RKO (cell line): ENCODE measurements at places on chromosomes 7 and 10.

DNA sequence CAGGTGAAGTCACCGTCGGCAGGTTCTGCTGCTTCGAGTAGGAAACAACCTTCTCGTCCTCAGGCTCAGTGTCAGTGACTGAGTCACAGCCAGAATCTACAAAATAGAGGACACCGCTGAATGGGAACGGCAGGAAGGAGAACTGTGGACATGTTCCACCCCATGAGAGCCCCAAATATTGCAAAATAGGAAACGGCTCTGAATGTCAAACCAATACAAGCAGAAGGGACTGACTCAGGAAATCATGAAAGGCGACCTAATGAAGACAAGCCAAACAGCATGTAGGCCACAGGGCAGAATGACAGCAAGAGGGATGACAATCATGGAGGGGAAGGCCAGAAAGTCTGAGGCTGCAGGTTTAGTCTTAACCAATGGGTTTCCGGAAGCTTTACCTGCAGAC, 63.5 kb downstream of the PIK3AP1 start:
- no peak for DNase-seq

GRCh38 chr10:79127151-79127961, 58.6 kb downstream of the ZMIZ1 start:
- no peak for DNase-seq

GRCh38 chr7:5207131-5207530, 17.1 kb downstream of the WIPI2 start:
- DNase-seq, result no peak

DNA sequence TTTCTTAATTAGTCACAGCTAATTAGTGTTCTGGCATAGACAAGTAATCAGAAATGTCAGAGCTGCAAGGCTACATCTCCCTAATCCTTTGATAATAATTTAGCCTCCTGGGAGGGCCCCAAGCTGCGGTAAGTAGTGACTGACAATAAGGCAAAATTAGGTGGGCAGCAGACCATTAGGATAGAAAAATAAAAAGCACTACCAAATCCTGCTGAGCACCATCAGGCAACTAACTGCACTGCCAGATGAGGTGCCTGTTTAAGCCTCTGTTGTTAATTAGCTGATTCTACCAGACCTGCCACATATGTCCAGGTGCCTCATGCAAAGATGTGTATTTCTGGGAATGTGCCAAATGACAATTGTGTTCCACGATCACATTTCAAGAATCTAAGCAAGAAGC, 32.5 kb upstream of the FEZF1 start:
- no peak for DNase-seq

- no peak for DNase-seq
These were observed 291.2 kb downstream of the POM121L12 start for GRCh38 chr7:53326634-53327033.

GRCh38 chr7:98075801-98076200, 30.9 kb upstream of the LMTK2 start:
- DNase-seq, result no peak

- DNase-seq, result no peak
These were observed 48.9 kb downstream of the ZNF277 start for GRCh38 chr7:112255388-112255720.

DNA sequence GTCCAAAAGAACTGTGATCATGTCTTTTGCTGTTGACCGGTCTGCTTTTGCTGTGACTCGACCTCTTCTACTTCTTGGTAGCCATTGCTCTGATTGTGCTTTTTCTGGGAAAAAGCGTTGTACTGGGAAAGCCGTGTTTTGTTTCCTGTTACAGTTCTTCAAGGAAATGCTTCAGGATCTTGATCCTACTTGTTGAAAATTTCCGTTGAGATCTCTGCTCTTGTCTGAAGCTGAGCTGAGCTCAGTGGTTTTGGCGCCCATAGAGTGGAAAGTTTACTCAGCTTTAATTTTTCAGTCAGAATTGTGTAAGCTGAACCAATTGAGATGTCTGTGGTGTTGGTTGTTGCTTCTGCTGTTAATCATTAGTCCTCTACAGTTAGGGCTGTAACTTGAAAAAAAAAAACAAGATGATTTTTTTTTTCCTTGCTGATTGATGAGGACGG, 302.2 kb downstream of the CCDC3 start:
- DNase-seq, result no peak

- no peak for DNase-seq
These were observed 19.4 kb downstream of the PON3 start for GRCh38 chr7:95376632-95377400.

DNA sequence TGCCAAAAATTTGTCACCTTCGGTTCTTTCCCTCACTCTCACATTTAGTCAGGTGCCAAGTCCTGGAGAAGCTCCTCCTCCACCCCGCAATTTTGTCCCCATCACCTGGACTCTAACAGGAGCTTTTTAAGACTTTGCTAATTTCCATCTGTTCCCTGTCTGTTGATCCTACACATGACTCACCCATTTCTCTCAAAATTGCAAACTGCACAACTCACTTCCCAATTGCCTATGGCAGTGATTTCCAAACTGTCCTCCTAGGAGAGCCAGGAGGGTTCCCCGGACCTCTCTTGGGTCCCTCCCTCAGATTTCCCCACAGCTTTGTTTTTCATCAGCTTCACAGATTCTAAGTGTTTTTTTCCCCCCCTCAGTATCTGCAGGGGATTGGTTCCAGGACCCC, 120.3 kb downstream of the WNT2 start:
- DNase-seq, result no peak

DNA sequence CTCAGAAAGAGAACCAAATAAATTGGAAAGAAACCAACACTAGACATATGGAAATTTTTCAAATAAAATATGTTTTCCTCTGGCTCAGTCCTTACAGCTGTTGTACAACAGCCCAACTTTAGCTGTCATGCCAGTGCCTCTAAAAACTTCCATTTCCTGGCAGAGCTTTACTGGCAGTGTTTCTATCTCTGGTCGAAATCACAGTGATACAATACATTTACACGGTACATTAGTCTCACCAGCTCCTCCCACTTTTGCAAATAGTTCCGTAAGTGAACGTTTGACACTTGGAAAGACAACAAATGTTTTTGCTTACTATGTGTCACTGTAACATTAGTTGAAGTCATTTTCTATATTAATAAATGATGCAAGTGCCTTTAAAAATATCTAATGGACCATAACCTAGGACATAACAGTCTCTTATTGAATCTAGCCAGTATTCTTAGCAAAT, 29.8 kb downstream of the BCAP29 start:
- no peak for DNase-seq

- no peak for DNase-seq
These were observed 3.8 kb upstream of the TMEM140 start for GRCh38 chr7:135143885-135144668.

- no peak for DNase-seq
These were observed 102.5 kb upstream of the SLC25A13 start for GRCh38 chr7:96424411-96424810.

GRCh38 chr10:104445359-104445758, 91.7 kb downstream of the CFAP58 start:
- peak; percentile 37 for DNase-seq

DNA sequence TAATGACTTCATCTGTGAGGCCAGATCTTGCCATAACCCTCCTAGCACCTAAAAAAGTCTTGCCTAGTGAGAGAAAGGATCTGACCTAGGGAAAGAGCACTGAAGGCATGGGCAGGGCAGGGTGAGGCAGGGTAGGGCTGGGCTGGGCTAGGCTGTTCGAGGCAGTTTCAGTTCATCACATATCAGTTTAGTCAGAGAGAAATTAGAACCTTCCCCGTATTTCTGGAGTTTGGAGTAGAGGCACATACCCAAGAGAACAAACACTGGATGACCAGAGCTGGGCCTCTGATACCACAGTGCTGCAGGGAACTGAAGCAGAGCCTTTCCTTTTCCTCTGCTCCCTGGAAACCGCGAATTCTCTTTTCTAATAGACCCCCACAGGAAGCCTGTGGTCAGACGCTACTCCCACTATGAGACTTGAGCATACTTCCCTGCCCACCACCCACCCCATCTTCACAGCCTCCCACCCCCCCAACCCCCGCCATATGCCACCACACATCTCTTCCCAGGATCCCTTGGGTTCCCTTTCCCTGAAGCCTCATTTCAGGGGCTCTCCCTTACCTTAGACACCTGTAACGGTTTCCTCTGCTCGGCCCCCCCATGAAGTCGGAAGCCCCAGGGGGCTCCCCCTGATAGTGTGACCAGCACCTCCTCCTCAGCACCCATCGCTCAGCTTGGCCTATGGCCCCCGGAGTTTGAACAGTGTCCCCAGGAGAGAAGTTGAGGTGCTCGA, 406 bp downstream of the SYNPO2L start:
- no peak for DNase-seq

GRCh38 chr10:60372436-60372835, 17.2 kb downstream of the ANK3 start:
- no peak for DNase-seq

GRCh38 chr7:106986450-106986977, 58.0 kb upstream of the PRKAR2B start:
- DNase-seq, result no peak

DNA sequence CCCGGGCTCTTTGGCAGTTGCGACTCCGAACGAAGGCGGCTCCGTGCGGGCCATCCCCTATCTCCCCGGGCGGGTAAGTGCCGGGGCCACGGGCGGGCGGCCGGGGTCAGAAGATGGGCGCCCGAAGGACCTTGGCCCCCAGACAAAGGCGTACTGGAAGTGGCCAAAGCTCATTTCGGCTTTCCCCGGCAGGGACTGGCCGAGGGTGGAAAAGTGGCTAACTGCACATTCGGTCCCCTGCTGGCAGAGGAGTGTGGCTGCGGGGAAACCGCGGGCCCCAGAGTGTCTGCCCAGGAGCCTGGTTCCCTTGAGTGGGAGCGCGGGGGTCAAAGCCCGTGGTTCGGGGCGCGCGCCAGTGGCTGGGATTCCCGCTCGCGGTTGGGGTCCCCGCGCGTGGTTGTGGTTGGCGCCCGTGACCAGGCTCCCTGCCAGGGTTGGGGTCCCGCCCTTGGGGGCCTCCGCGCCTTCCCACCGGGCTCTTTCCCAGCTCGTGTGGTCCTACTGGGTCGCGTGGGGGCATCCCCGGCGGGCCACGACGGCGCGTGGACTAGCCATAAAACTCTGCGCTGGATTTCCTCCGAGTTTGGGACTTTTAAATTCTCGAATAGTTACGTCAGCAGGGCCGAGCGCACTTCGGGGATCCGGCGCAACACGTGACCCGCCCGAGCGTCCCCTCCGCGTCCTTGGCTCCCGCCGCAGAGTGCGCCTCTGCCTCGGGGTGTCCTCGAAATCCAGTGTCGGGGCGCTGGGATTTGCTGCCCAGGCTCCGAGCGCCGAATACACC, 124.4 kb downstream of the TACC2 start:
- DNase-seq, result peak; percentile 82

DNA sequence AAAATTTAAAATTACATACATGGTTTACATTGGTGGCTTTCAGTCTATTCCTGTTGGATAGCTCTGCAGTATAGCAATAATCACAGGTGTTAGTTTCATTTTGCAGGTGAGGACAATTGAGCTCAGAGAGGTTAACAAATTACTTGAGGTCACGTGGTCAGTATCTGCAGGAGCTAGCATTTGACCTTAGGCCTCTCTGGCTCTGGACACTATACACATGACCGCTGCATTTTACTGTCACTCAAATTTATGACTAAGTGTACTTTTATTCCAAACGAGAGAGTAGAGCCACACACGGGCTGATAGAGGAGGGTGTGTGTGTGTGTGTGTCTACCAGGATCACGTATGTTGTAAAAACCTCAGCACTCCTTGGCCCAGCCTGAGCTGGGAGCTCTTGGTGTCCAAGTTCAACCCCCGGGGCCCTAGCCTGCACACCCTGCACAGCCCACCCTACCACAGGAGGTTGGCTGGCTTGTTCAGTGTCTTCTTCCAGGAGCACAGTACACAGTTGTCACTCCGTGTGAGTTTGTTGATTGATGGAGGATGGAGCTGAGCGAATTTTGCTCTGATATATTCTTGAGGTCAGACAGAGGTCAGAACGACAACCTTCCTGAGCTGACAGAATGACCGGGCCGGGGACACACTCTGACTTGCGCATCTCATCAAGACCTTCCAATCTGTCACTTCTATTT, 272.7 kb downstream of the GFRA1 start:
- no peak for DNase-seq

GRCh38 chr10:77925410-77925794, 1.2 kb downstream of the DLG5 start:
- DNase-seq, result peak; percentile 85

GRCh38 chr10:128062331-128062880, 63.8 kb downstream of the MKI67 start:
- no peak for DNase-seq

GRCh38 chr7:48183965-48184364, 12.7 kb downstream of the ABCA13 start:
- DNase-seq, result no peak

DNA sequence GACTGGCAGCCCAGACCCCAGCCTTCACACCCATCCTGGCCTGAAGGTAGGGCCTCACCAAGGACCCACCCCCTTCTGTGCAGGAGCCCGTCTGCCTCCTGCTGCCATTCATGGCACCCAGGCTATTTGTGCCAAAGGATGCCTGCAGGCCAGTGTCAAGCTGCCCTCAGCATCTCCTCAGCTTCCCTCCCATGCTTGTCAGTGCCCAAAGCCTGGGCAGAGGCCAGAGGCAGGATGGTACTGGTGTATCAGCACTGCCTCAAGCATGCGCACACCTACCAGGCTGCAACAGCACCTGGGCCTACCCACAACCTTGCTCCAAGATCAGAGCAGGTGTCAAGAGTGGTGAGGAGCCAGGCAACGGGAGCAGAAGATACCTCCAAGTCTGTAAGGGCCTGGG, 27.6 kb downstream of the SFTPA1 start:
- no peak for DNase-seq

DNA sequence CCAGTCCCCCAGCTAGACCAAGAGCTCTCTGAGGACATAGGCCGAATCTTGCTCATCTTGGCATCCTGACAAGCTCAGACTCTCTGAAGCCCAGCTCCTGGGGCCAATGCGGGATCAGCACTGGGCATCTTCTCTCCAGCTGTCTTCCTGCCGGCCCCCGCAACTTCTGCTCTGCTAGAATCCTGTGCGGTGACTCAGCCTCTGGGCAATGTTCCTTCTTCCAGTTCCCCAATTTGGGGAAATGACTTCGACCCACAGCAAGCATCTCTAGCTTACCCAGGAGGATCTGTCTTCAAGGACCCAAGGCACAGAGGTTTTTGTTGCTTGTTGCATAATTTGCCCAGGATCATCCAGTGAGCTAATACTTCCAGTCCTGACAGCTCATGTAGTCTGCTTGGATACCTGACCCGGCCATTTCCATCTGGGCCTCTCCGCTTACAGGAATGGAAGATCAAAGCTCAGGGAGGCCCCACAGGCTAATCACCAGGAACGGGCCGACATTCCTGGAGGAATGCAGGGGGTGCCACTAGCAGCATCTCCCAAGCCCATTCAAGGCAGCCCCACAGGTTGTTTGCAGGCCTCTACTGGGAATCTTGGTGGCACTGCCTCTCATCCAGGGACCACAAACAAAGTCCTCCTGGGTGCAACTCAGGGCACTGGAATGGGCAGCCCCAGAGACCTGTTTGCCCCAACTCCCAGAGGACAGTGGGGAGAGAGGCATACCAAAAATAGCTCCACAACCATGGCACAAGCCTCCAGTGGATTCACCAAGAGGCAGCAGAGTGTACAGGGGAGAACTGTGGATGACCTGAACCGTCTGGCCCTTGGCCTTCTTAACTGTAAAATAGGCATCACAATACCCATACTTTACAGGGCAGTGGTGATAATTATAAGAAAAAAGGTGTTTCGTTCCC, 151.9 kb downstream of the NEURL1 start:
- DNase-seq, result no peak
